Right renal cortex interstitium (tissue), 3 donors: ENCODE measurements at places on chromosomes 7 and 10.

- no peak for DNase-seq
Measured at GRCh38 chr7:153072806-153073205, 313.3 kb downstream of the ACTR3B start.

GRCh38 chr7:157670490-157671357 is 333.9 kb downstream of the DNAJB6 start:
- DNase-seq: no peak

GRCh38 chr10:94213980-94214379 is 148.8 kb downstream of the NOC3L start:
- DNase-seq: no peak

- no peak for DNase-seq
Measured at GRCh38 chr10:58854811-58855210, 321.6 kb upstream of the PHYHIPL start.

- DNase-seq: no peak
Measured at GRCh38 chr7:135834266-135834665, 85.7 kb upstream of the FAM180A start.

DNA sequence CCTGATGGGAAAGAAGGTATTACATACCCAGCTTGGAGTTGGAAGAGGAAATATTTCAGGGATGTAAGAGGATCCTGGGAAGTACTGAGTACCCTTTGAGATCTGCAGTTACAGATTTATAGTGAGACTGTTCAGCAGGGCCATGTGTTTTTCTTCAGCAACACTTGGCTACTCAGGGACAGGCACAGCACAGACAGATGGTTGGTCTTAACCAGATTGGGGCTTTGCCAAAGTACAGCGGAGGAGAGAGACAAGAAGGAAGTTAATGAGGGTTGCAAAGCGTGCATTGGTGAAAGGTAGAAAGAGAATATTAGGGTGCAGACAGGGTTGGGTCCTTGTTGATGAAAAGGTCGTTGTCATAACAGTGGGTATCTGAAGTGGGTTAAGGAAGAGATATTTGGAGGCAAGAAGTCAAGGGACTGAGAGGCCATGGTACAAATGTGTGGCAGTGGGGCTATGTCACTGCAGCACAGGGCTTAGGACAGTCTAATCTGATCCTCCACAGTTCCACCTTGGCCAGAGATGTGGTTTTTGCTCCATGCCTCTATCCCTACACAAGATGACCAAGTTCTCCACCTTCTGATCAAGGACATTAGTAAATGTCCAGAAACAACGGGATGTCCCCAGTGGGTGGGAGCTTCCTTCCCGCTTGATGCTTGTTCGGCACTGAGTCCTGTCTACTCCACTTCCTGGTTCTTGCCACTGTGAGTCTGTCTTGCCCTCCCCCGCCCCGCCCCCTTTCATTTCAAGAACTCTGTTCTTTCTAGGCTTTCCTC is 18.9 kb upstream of the DNAJC1 start:
- DNase-seq: no peak

DNA sequence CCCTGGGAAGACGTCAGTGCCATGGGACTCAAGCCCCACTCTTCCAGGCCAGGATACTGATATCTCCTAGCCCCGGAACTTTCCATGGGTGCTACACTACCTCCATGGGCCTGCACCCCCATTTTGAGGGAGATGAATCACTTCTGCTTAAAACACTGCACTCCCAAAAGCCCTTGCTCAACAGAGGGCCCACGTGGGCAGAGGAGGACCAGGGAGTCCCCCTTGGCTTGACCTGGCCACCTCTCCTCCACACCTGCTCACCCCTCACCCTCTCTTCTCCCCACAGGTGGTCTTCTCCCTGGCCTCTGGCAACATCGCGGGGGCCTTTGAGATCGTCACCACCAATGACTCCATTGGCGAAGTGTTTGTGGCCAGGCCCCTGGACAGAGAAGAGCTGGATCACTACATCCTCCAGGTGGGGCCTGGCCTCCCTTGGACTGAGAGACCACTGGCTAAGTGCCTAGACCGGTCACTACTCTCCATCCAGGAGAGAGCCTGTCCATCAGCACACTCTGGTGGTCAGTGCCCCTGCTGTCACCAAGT is 19.9 kb upstream of the C10orf105 start:
- DNase-seq: no peak

GRCh38 chr7:157662110-157662791 is 325.4 kb downstream of the DNAJB6 start:
- no peak for DNase-seq

GRCh38 chr10:58281092-58281752 is 12.3 kb downstream of the CISD1 start:
- no peak for DNase-seq

GRCh38 chr10:22365233-22365632 is 19.9 kb downstream of the SPAG6 start:
- no peak for DNase-seq

GRCh38 chr7:141043616-141044015 is 28.9 kb upstream of the MRPS33 start:
- no peak for DNase-seq

GRCh38 chr7:45068236-45069023 is 20.3 kb downstream of the NACAD start:
- DNase-seq: no peak

GRCh38 chr10:112286837-112287818 is 3.9 kb downstream of the TECTB start:
- no peak for DNase-seq
